ENCODE measurements at places on chromosomes 5 and 9. TPM values are rescaled to one million over a fixed set of nuclear protein-coding genes. Genes with fewer than 3 reads are reported as not detected.
A peak's percentile ranks its signal among the peaks of the same experiment; 100 is the strongest.

CCDC180 gene
- 1.1 TPM for total RNA-seq

CCDC192 gene
- total RNA-seq, result not detected

IFNB1 gene
- total RNA-seq, result 0.26 TPM

GRCh38 chr5:169740435-169740834 lies 103.4 kb downstream of the DOCK2 start:
- no peak overlapping the region for H3K27ac ChIP-seq
- peaks cover under 1% of the 10 kb centered on the region for H3K4me1 ChIP-seq
- peaks cover 29% of the 10 kb centered on the region for H3K36me3 ChIP-seq
- no peak overlapping the region for H3K4me3 ChIP-seq
- DNase-seq, result no peak
- H3K27me3 ChIP-seq, result no peaks in the 10 kb centered on the region

- H3K27ac ChIP-seq, result no peak overlapping the region
- no peak for DNase-seq
- H3K36me3 ChIP-seq, result peaks cover 4% of the 10 kb centered on the region
- peaks cover 68% of the 10 kb centered on the region for H3K4me1 ChIP-seq
- H3K4me3 ChIP-seq, result no peak overlapping the region
Measured at GRCh38 chr5:10366310-10367272, 13.1 kb downstream of the MARCHF6 start.

DNA sequence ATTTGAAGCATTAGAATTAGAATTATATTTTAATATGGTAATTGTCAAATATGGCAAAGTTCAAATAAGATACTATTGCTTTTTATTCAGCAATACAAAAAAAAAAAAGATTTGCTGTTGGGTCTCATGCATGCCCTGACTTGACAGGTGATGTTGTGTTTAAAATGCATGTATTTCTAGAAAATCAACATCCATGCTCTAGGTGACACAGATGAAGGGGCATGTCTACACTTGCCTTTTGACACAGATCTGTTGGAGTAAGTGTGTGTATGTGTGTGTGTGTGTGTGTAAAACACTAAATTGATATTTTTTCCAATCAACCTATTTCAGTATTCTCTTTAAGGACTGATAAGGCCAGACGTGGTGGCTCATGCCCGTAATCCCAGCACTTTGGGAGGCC lies 38.1 kb upstream of the SMARCA2 start:
- H3K36me3 ChIP-seq, result peaks cover 4% of the 10 kb centered on the region
- H3K27ac ChIP-seq, result no peak overlapping the region
- no peaks in the 10 kb centered on the region for H3K4me1 ChIP-seq
- H3K4me3 ChIP-seq, result no peak overlapping the region

DNA sequence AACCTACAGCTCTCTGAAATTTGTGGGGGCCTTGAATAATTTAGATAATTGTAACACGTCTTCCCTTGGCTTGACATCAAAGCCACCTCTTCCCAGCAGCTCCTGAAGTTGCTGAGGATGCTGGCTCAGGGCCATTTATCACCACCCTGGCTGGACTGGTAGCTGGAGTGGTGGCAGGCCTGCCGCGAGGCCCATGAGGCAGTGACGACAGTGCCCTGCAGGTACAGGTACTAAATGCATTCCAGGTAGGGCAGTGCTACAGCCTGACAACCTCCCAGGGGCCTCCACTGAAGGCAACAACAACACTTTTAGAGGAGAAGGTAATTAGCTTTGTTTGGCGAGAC lies 270.2 kb upstream of the KLF4 start:
- no peaks in the 10 kb centered on the region for H3K4me1 ChIP-seq
- no peaks in the 10 kb centered on the region for H3K36me3 ChIP-seq
- H3K27me3 ChIP-seq, result no peaks in the 10 kb centered on the region
- H3K27ac ChIP-seq, result no peak overlapping the region
- H3K4me3 ChIP-seq, result no peak overlapping the region
- DNase-seq, result no peak

DNA sequence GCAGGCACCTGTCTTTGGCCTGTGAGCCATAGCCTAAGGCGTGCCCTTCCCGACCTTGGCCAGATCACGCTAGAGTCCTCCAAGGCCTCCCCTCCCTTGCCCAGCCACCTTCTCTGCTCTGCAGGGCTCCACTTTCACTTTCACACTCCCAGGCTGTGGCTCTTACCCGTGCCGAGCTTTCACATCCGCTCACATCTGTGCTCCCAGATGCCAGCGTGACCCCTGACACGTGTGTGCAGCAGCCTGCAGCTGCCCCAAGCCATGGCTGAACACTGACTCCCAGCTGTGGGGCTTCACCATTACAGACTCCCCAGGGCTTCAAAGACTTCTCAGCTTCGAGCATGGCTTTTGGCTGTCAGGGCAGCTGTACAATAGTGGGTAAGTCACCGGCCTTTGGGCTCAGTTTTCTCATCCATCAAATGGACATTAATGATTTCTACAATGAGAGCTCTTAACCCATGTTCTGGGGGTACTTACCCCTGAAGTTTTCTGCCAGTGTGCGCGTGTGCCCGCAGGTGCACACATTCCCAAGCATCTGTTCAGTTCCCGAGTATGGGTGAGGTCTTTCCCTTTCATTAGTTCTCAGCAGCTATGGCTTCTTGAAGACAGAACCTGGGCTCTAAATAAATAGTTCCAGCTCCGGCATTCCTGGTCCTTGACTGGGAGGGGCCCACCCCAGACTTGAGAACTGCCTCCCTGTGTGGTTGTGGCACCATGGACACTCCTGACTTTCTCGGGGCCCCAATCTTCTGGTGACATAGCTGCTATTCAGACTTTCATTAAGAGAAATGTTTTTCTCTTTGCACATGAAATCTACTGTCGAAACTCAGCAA lies 118.6 kb downstream of the RGS3 start:
- no peaks in the 10 kb centered on the region for H3K27me3 ChIP-seq
- peak overlapping the region; percentile 96 for H3K27ac ChIP-seq
- peaks cover 40% of the 10 kb centered on the region for H3K36me3 ChIP-seq
- H3K4me1 ChIP-seq, result peaks cover 92% of the 10 kb centered on the region
- H3K4me3 ChIP-seq, result peak overlapping the region; percentile 85

GRCh38 chr5:64507264-64507605 lies 1.4 kb downstream of the RGS7BP start:
- peaks cover 6% of the 10 kb centered on the region for H3K4me1 ChIP-seq
- H3K27me3 ChIP-seq, result peaks cover 35% of the 10 kb centered on the region
- no peak overlapping the region for H3K27ac ChIP-seq
- H3K36me3 ChIP-seq, result no peaks in the 10 kb centered on the region

DNA sequence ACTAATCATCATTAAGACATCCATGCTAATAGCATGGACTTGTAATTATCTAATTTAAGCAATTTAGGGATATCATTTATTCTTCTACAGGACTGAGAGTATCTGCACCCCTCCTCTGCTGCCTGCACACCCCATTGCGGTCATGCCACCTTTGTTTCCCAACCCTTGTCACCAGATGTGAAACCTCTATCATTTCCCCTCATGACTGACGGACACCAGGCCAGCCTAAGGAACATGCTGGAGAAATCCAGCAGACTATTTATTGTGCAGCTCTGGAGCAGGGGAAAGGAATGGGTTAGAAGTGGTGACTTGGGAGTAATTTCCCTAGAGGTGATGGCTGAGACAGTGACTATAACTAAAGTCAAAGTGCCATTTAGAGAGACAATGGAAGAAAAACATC lies 40.7 kb downstream of the UGCG start:
- H3K27ac ChIP-seq, result peak overlapping the region; percentile 83
- DNase-seq, result no peak
- H3K4me1 ChIP-seq, result peaks cover 23% of the 10 kb centered on the region
- H3K4me3 ChIP-seq, result peak overlapping the region; percentile 53
- H3K27me3 ChIP-seq, result no peaks in the 10 kb centered on the region

DNA sequence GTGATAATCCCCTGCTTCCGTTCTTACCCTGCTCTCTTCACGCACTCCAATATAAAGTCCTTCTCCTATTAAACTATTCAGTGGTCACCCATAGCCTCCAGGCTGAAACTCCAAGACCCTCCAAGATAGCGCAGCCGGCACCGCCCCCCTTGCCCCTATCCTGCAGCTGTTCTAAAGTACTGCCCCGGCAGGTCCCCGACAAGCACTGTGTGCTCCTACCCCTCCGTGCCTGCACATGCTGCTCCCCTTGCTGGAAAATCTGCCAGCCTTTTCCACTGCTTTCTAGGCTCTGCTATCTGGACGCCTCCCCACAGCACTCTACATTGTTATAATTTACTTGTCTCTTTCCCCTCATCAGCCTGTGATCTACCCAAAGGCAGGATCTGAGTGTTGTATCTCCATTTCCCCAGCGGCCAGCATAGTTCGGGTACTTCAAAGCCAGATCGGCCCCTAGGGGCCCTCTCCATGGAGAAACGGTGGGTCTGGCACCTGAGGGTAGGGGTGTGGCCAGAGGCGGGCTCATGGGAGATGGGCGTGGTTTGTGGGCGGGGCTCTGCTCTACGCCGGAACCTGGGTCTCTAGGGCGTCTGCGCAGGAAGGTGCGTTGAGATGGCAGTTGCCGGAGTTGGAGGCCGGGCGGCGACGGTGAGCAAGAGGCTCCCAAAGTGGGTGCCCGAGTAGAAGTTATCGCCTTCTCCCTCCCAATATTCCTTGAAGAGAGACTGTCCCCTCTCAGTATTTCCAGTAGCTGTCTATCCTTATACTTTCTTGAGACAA lies 83.5 kb upstream of the RUSC2 start:
- H3K36me3 ChIP-seq, result no peaks in the 10 kb centered on the region
- H3K4me3 ChIP-seq, result no peak overlapping the region
- H3K27ac ChIP-seq, result no peak overlapping the region
- peaks cover 11% of the 10 kb centered on the region for H3K27me3 ChIP-seq
- H3K4me1 ChIP-seq, result no peaks in the 10 kb centered on the region

- DNase-seq, result no peak
- H3K4me1 ChIP-seq, result peaks cover 43% of the 10 kb centered on the region
- no peak overlapping the region for H3K27ac ChIP-seq
Measured at GRCh38 chr5:10576121-10576789, 12.4 kb downstream of the ANKRD33B start.
